ENCODE measurements at places on chromosomes 4 and X. TPM values are rescaled to one million over a fixed set of nuclear protein-coding genes. Genes with fewer than 3 reads are reported as not detected.

DNA sequence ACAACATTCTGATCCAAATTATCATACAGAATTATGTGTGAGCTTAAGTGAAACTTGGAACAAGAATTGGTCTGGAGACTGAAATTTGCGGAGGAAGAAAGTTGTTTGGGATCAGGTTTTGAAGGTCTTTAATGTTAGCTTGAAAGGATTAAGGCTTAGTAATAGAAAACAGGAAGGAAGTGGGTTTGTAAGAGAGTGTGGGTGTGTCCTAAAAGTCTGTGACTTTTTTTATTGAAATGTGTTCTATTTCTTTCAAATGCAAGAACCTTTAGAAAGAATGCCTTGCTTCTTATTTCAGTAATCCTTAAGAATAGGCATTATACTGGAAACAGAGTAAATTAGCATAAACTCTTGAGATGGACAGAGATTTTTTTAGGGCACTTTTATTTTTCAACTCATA, 198.0 kb downstream of the GALNTL6 start:
- no peak for ATAC-seq

- ATAC-seq = no peak
Observed at GRCh38 chr4:26441771-26442170, 48.5 kb downstream of the CCKAR start.

DNA sequence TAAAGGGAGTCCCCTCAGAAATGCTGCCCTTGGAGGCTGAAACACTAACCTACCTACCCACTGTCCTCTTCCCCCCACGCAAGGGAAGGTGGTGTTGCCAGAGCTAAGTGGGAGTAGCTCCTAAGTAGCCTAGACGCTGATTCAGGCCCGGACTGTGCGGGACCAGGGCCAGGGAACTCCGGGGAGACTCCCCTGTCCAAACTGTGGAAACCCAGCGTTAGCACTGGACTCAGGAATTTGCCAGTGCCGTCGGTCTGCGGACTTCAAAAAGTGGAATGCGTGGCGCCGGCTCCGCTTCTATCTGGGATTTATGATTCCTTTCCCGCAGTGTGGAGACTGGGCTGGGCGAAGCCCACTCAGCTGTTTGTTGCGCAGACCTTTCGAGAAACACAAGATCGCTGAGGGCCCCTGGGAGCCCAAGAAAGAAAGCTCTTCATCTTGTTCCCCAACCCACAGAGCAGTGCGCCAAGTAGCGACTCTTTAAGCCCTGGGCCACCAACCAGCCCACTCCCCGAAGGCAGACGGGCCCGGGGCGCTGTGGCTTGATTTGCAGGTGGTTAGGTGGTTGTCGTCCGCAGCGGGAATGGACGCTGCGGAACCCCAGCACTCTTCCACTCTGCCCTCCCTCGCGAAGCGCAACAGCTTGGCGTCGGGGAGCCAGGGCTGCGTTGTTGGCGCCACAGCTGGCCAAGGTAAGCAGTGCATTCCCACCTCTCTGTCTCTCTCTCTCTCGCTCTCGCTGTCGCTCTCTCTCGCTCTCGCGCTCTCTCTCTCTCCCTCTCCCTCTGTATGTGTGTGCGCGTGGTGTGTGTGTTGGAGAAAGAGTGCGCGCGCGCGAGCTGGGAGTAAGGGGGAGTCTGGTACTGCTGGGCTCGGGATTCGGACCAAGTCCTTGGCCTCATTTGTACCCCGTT, 2.0 kb downstream of the TMEM255A start:
- ATAC-seq = peak; percentile 68

DNA sequence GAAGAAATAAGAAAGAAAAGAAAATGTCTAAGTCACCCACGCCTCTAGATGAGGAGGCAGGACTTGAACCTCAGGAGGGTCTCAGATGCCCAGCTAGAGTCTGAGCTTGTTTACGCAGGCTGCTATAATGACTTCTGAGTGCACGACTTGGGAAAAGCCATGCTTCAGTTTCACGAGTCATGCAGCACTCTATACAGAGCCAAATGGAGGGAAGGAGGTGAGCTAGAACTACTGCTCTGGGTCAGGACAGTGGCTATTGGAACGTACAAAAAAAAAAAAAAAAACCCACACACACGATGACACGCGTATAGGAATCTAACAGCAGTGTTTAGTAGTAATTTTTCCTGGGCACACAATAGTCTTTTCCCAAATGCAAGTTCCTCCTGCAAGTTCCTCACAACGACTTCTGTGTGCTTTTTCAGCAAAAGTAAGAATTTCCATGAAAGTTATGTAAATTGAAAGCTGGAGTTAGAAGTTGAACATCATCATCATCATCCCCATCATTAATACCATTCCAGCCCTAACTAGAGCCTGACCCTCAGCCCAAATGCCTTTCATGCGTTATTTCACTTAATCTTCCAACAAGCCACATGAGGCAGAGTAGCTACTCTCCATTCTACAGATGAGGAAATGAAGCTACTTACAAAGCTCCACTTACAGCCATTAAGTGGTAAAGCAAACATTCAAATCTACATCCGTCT, 36.6 kb downstream of the IRF2 start:
- peak; percentile 29 for ATAC-seq

- peak; percentile 5 for ATAC-seq
Observed at GRCh38 chr4:8082517-8083055, 76.0 kb downstream of the ABLIM2 start.

GRCh38 chr4:116537828-116538227, 547.5 kb downstream of the TRAM1L1 start:
- ATAC-seq = no peak

DNA sequence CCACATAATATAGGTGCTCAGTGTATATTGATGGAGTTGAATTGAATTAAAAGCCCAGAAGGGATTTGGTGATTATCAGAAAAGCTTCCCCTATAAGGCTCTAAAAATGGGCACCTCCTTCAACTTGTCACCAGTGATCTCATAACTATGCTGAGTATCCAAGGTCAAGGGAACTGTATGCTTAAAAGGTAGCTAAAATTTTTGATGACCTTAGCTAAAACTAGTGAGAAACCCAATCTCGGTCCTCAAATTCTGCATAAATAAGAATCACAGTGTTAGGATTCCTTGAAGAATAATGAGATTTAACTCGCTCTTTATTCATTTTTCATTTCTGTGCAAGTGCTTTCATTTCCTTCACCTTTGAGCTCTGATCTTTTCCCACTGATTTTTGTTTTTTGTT, 87.7 kb upstream of the AP1S2 start:
- no peak for ATAC-seq

GRCh38 chrX:308821-309520, 9.6 kb downstream of the GTPBP6 start:
- no peak for ATAC-seq

- no peak for ATAC-seq
Observed at GRCh38 chrX:11188664-11189063, 77.5 kb downstream of the HCCS start.

DNA sequence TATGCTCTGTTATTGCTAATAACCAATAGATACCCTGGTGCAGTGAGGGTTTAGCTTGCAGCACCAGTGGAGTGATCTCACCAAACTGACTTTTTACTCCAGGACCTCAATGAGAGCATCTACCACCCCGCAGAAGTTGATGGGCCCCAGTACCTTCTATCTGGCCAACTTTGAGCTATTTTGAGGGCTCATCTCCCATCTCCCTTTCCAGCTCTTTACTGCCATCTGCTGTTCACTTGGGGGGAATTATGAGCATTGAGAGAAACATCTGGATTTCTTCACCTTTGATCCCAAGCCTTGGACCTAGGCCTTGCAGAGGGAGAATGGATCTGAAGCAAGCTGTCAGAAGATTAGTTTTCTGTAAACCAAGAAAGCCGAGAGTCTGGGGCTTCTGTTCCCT, 143.6 kb downstream of the TMEM164 start:
- no peak for ATAC-seq

- ATAC-seq = no peak
Observed at GRCh38 chrX:40821780-40822179, 86.4 kb upstream of the MED14 start.

DNA sequence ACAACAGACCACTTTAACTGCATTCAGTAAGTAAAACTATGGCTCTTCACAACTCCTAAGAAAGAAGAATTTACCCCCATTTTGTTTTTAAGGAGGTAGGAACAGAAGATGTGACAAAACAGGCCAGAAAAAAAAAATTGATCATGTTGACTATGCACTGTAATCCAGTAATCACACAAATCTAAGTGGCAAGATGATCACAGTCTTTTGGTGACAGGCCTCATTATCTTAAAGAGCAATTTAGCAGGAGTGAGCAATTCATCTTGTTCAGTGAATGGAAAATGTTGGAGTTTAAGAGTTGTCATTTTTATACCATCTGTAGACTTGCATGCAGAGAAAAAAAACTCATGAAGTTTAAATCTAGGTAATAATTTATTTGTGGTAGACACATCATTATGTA, 115.1 kb downstream of the SLC39A8 start:
- no peak for ATAC-seq

- ATAC-seq = no peak
Observed at GRCh38 chr4:79689740-79690139, 281.7 kb upstream of the GK2 start.

GRCh38 chrX:71128166-71128833, 9.9 kb downstream of the MED12 start:
- ATAC-seq = no peak

DNA sequence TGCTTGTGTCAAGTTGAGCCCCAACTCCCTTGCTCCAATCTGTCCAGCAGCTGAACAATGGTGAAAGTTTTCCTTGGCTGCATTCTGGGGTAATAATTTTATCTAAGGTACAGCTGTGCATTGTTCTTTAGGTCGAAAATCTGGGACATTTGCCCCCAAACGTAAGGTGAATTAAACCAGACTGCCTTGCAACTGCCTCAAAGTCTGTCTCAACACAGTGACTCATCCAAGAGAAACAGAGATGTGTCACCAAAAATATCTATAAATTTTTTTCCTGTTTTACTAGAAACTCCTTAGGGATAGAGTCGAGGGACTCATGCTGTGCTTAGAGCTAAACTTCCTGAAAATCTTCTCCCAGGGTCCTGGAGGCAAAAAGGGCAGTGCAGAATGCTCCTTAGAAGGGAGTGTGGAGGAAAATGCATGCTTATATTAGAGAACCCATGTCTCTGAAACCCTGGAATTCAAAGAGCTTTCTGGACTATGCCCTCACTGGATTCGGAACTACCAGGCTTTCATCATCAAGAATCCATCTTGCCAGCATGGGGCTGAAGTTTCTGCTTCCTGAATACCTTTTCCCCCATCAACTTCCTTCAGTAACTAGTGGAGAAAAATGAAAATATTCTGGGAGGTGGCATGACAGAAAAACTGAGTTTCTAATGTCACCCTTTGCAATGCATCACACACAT, 115.7 kb downstream of the PALLD start:
- ATAC-seq = no peak

DNA sequence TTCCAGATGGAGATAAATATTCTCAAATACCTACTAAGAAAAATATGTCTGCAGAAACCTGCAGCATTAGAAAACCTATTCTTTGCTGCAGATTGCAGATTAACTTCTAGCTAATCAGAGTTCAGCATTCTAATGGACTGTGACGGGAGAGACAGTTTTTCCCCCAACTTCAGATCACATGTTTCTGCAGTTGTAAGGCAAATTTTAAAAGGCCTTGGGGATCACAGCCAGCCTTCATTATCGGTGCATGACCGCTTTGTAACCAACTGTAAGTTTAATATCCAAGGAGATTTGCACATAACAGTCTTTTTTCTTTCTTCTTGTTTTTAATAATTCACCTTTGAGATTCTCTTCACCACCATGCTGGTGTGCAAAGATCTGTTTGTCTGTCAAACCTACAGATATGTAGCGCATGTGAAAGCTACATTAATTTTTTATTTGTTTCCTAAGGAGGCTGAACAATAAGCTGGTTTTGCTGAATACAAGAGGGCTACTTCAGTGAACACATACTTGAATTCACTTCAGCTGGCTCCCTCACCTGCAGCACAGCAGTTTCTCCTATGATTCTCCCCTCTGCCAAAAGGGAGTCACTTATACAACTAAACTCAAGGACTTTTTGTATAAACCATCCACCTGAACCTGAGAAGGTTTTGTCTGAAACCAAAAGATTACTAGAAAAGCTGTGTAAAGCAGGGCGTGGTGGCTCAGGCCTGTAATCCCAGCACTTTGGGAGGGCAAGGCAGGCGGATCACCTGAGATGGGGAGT, 488.5 kb downstream of the RPA4 start:
- no peak for ATAC-seq

GRCh38 chrX:136652822-136653723, 5.1 kb downstream of the CD40LG start:
- no peak for ATAC-seq

GRCh38 chr4:179817317-179817716, 2375.1 kb upstream of the AGA start:
- no peak for ATAC-seq

DNA sequence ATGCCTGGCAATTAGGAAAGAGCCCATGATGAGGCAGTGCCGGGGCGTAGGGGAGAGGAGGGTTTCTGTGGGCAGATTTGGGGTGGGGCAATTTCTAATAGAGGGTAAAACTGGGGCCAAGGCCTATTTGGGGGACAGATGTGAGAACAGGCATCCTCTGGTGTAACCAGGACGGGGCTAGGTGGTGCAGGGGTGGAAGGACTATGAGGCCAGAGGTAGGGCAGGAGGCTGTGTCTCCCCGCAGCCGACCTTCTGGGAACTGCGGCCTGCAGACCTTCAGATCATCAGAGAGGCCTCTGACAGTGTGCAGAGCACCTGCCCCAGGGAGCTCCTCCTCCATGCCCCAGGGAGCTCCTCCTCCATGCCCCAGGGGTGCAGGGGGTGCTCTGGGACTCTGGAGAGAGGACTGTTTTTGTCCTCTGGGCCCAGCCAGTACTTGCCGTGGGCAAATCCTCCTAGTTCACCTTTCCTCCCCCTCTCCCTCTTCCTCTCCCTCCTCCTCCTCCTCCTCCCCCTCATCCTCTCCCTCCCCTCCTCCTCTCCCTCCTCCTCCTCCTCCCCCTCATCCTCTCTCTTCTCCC, 101.9 kb downstream of the SORCS2 start:
- ATAC-seq = no peak

DNA sequence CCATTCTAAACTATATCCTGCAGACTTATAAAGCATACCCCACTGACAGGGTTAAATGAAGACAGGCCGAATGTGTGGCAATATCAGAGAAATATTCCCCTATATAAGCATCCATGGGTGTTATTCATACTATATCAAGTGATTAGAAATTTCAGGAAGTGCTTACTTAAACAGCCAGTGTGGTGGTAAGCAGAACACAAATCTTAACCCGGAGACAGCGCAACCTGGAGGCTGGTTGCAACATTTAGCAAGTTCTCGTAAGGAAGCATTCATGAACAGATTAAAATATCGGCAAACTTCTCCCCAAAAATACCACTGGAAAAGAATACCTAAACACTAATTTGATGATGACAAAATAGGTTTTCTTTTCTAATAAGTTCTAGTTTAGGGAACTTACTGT, 261.2 kb downstream of the CBLL2 start:
- ATAC-seq = no peak

GRCh38 chr4:146054676-146055075, 116.1 kb upstream of the ZNF827 start:
- ATAC-seq = no peak

SPANXA2 gene
- not detected for total RNA-seq

UGT2A1 gene
- total RNA-seq = 0.26 TPM

MAGIX gene
- 2.3 TPM for total RNA-seq

FRAS1 gene
- 6.8 TPM for total RNA-seq

FOXP3 gene
- 0.22 TPM for total RNA-seq

AWAT2 gene
- 0.05 TPM for total RNA-seq

CHRDL1 gene
- not detected for total RNA-seq

GLRA2 gene
- 68.5 TPM for total RNA-seq

PSAPL1 gene
- total RNA-seq = 0.09 TPM

MAGEC2 gene
- total RNA-seq = 0.35 TPM

SMIM20 gene
- total RNA-seq = 26.8 TPM

TKTL1 gene
- not detected for total RNA-seq

TAF9B gene
- 14.5 TPM for total RNA-seq

CLIC2 gene
- 16.0 TPM for total RNA-seq

GLUD2 gene
- 9.1 TPM for total RNA-seq

HMX1 gene
- total RNA-seq = 0.13 TPM

LARP1B gene
- total RNA-seq = 44.0 TPM

KLF8 gene
- 0.50 TPM for total RNA-seq

AKAP14 gene
- not detected for total RNA-seq

Measured in motor neuron (in vitro differentiated cells).